ENCODE measurements at places on chromosomes 13 and 19. TPM values are rescaled to one million over a fixed set of nuclear protein-coding genes. Genes with fewer than 3 reads are reported as not detected.
A peak's percentile ranks its signal among the peaks of the same experiment; 100 is the strongest.

The CCDC122 gene
- total RNA-seq: 7.6 TPM

DNA sequence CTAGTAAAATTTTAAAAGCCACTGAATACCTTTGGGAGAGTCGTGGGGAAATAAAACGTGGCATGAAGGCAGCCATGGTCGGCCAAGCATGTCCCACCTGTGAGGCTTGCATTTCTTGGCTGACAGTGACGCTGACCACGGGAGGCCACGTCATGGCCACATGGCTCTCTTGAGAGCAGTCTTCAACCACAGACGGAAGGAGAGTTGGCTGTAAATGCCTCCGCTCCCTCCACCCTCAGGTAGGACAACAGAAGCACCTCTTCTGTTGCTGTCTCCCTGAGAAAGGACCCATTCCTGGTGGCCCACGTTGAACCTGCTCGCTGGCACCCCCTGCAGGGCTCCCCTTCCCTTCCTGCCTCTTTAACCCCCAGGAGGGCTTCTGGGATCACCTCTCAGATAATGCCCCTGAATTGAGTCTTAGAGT is 10.6 kb upstream of the LRRC25 start:
- H3K4me1 ChIP-seq: peaks cover 6% of the 10 kb centered on the region
- H3K27ac ChIP-seq: no peak overlapping the region
- H3K27me3 ChIP-seq: no peaks in the 10 kb centered on the region
- H3K36me3 ChIP-seq: no peaks in the 10 kb centered on the region

The ZNF845 gene
- 5.2 TPM for total RNA-seq

The URAD gene
- total RNA-seq: not detected

- H3K4me3 ChIP-seq: no peak overlapping the region
- H3K4me1 ChIP-seq: no peaks in the 10 kb centered on the region
- H3K27me3 ChIP-seq: peaks cover 26% of the 10 kb centered on the region
- no peaks in the 10 kb centered on the region for H3K36me3 ChIP-seq
- H3K27ac ChIP-seq: no peak overlapping the region
These were observed 6.4 kb downstream of the COMP start for GRCh38 chr19:18784786-18785120.

- H3K4me3 ChIP-seq: no peak overlapping the region
- H3K27me3 ChIP-seq: peaks cover 57% of the 10 kb centered on the region
- no peak for DNase-seq
- no peaks in the 10 kb centered on the region for H3K36me3 ChIP-seq
These were observed 40.7 kb upstream of the MCF2L start for GRCh38 chr13:112928020-112928971.

- 0 out of 2 replicates have a peak, but pooled peaks cover 5% of the 10 kb centered on the region for H3K4me1 ChIP-seq
- peaks cover 27% of the 10 kb centered on the region for H3K27me3 ChIP-seq
- H3K4me3 ChIP-seq: no peak overlapping the region
- no peaks in the 10 kb centered on the region for H3K36me3 ChIP-seq
- DNase-seq: no peak
These were observed 6.2 kb downstream of the PTH2 start for GRCh38 chr19:49417088-49417487.

- DNase-seq: peak; percentile 33
- no peak overlapping the region for H3K4me3 ChIP-seq
- H3K27ac ChIP-seq: no peak overlapping the region
- H3K4me1 ChIP-seq: no peaks in the 10 kb centered on the region
- no peaks in the 10 kb centered on the region for H3K36me3 ChIP-seq
- no peaks in the 10 kb centered on the region for H3K27me3 ChIP-seq
These were observed 22.5 kb upstream of the ZNF429 start for GRCh38 chr19:21482863-21483276.

The ZNF541 gene
- not detected for total RNA-seq

The SIGLEC9 gene
- not detected for total RNA-seq

The MCEMP1 gene
- not detected for total RNA-seq

GRCh38 chr13:65149687-65150086 is 2080.4 kb downstream of the PCDH9 start:
- H3K27me3 ChIP-seq: no peaks in the 10 kb centered on the region
- H3K27ac ChIP-seq: no peak overlapping the region
- no peaks in the 10 kb centered on the region for H3K36me3 ChIP-seq

DNA sequence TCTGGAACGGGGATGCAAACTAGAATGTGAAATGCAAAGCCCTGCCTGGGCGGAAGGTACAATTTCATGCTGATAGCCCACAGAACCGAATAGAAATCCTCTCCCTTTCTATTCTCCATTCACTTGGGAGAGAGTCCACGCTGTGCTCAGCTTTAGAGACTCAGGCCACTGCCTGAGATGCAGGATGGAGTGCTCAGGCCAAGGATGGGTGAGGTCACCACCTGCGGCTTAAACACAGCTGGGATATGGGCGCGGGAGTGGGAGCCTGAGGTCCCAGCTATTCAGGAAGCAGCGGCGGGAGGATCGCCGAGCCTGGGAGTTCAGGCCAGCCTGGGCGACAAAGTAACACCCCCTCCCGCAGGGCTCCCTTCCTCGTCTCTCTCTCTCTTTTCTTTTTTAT is 446 bp upstream of the ZNF83 start:
- no peaks in the 10 kb centered on the region for H3K27me3 ChIP-seq
- H3K27ac ChIP-seq: peak overlapping the region; percentile 92
- peaks cover 11% of the 10 kb centered on the region for H3K4me1 ChIP-seq
- peak overlapping the region; percentile 84 for H3K4me3 ChIP-seq

GRCh38 chr19:43768273-43769050 is 12.3 kb downstream of the KCNN4 start:
- no peaks in the 10 kb centered on the region for H3K36me3 ChIP-seq
- no peak for DNase-seq
- H3K4me3 ChIP-seq: no peak overlapping the region
- peaks cover 26% of the 10 kb centered on the region for H3K4me1 ChIP-seq

GRCh38 chr19:39792999-39793546 is 14.4 kb downstream of the LEUTX start:
- H3K27me3 ChIP-seq: peaks cover 20% of the 10 kb centered on the region
- H3K36me3 ChIP-seq: no peaks in the 10 kb centered on the region
- H3K4me3 ChIP-seq: peak overlapping the region; percentile 89
- H3K4me1 ChIP-seq: no peaks in the 10 kb centered on the region
- DNase-seq: peak; percentile 91

The FGF9 gene
- 0.65 TPM for total RNA-seq

DNA sequence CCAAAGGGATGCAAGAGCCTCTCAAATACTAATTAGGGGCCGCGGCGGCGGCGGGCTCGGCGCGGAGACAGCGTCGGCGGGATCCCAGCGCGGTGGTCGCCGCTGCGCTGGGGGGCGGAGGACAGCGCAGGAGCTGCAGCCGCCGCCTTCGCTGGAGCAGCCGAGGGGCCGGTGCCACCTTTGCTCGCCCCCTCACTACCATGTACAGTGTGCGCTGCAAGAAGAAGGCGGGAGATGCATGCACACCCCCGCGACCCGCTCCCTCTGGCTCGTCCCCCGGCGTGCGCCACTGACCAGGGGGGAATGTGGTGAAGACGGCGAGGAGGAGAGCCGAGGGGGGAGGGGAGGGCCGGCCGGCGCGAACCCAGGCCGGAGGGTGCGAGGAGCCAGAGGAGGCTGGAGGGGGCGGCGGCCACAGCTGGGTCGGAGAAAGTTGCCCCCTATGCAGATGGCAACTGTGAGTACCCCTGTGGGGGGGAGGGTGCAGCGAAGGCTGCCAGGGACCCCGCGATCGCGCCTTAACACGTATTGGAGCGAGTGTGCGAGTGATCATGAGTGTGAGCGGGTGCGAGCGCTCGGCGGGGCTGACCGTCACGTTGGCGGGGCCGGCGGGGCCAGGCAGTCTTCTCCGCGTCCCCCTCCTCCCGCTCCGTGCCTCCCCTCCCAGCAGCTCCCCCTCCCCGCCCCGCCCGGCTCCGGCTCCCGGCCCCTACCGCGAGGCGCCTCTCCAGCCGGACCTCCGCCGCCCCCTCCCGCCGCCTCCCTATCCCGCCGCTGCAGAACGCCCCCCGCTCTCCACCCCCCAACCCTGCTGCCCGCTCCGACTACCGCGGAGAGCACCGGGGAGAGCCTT is 808 bp downstream of the SLITRK5 start:
- peak; percentile 9 for DNase-seq
- H3K36me3 ChIP-seq: no peaks in the 10 kb centered on the region
- peaks cover 39% of the 10 kb centered on the region for H3K27me3 ChIP-seq

The SIGLEC8 gene
- not detected for total RNA-seq

GRCh38 chr19:45827459-45828093 is 12.5 kb upstream of the RSPH6A start:
- no peak overlapping the region for H3K27ac ChIP-seq
- H3K4me1 ChIP-seq: no peaks in the 10 kb centered on the region

DNA sequence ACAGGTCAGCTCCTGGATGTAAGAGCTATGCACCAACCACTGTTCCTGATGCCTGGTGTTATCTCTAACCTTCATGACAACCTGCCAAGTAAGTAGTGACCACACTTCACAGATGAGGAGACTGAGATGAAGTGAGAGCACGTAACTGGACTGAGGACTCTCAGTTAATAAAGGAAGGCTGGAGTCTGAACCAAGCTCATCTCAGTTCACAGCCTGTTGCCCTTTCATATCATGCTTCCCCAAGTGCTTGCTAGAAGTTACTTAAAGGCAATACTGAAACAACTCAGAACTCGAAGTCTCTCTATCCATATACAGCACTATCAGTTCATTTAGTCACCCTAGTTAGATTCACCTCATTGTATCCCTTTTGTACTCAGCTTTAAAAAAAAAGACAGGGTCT is 119.7 kb downstream of the ABCC4 start:
- no peaks in the 10 kb centered on the region for H3K36me3 ChIP-seq
- DNase-seq: no peak
- no peak overlapping the region for H3K27ac ChIP-seq
- no peaks in the 10 kb centered on the region for H3K27me3 ChIP-seq
- no peak overlapping the region for H3K4me3 ChIP-seq

- H3K36me3 ChIP-seq: 0 out of 2 replicates have a peak, but pooled peaks cover 6% of the 10 kb centered on the region
- no peaks in the 10 kb centered on the region for H3K27me3 ChIP-seq
- H3K4me3 ChIP-seq: no peak overlapping the region
- peak; percentile 34 for DNase-seq
These were observed 42.5 kb downstream of the DNM2 start for GRCh38 chr19:10760273-10760944.

- no peaks in the 10 kb centered on the region for H3K27me3 ChIP-seq
- H3K4me1 ChIP-seq: no peaks in the 10 kb centered on the region
- no peaks in the 10 kb centered on the region for H3K36me3 ChIP-seq
These were observed 370.9 kb downstream of the KLF5 start for GRCh38 chr13:73429701-73430100.
